ENCODE measurements at places on chromosomes 1 and 21.

- DNase-seq = no peak
Observed at GRCh38 chr1:116164604-116165368, 53.6 kb downstream of the MAB21L3 start.

DNA sequence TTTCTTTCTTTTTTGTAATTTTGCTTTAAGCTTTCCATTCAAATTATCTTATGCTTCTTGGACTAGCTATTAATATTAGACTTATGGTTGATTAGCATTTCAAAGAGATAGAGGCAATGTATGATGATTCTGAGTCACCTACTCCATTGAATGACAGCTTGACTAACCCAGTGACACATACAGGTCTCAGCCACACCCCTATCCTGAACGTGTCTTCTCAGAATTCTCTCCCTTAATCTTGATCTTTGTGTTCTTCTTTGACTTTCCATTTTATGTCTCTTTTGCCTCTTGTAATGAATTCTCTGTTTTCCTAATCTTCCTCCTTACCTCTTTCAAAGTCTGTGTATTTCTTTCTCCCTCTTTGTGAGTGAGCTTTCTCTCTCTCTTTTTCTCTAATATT is 241.1 kb downstream of the PDE4B start:
- no peak for DNase-seq

DNA sequence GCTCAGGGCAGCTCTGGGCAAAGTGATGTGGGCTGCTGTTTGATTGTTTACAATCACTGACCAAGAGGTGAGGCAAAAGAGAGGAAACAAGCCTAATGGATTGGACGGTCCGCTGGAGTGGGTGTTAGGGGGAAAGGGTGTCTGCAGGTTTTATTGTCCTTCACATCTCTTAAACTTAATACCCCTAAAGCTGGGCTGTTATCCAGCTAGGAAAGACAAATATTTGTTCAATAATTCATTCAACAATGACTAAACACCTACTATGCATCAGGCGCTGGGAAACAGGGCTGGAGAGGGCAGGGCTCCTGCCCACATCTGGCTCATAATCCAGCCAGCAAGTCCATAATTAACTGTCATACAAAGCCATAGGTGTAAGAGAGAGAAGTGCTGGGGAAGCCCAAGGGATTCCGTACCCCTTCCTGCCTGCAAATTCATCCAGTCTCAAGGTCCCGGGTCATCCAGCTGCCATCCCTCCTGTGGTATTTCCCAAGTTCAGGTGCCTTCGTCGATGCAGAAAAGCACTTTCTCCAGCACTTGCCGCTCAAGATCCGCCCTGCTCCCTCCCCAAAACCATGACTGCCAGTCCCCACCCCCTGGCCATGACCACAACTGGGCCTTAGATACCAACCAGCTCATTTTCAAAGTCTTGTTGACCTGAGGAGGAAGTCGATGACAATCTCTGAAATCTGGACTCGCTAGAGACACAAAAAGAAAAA is 10.7 kb downstream of the TMEM63A start:
- no peak for DNase-seq

- DNase-seq = peak; percentile 32
Observed at GRCh38 chr1:175268720-175269119, 76.1 kb upstream of the KIAA0040 start.

- no peak for DNase-seq
Observed at GRCh38 chr1:47696737-47697441, 259.0 kb downstream of the FOXD2 start.

GRCh38 chr1:51663105-51663504 is 46.2 kb downstream of the OSBPL9 start:
- no peak for DNase-seq

DNA sequence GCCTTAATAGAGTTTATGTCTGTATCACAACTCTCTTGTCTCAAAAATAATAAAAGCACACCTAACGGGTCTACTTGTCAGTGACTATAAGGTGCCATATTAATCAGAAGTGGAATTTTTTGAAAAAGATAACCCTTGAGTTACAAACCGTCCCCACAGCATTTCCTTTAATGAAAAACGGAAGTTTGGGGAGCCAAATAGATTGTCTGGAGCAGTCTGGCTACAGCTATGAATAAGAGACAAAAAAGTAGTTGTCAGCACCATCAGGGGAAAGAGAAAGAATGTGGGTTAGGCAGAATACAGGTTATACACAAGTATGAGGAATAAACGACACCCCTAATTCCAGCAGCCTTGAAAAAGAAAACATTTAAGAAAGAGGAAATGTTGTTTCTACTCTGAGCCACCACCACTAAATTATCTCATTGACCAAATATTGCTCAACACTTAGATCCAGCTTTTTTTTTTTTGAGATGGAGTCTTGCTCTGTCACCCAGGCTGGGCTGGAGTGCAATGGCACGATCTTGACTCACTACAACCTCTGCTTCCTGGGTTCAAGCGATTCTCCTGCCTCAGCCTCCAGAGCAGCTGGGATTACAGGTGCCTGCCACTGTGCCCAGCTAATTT is 29.4 kb upstream of the USP24 start:
- peak; percentile 51 for DNase-seq

GRCh38 chr1:145690587-145691558 is 16.3 kb downstream of the PDZK1 start:
- DNase-seq = peak; percentile 93

- DNase-seq = no peak
Observed at GRCh38 chr1:157095091-157095490, 4.5 kb downstream of the ETV3L start.

GRCh38 chr1:116031302-116031835 is 55.1 kb downstream of the SLC22A15 start:
- no peak for DNase-seq

DNA sequence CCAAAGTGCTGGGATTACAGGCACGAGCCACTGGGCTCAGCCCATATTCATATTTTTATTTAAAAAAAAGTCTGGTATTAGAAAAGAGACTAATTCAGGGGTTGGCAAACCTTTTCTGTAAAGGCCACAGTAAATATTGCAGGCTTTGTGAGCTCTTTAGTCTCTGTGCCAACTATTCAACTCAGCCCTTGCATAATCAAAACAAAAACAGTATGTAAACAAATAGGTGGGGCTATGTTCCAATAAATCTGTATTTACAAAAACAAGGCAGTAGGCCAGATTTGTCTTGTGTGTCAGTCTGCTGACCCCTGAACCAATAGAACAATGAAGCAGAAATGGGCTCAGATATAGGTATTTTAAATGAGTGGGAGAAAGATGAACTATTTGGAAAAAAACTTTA is 49.3 kb downstream of the CDC42BPA start:
- peak; percentile 39 for DNase-seq

DNA sequence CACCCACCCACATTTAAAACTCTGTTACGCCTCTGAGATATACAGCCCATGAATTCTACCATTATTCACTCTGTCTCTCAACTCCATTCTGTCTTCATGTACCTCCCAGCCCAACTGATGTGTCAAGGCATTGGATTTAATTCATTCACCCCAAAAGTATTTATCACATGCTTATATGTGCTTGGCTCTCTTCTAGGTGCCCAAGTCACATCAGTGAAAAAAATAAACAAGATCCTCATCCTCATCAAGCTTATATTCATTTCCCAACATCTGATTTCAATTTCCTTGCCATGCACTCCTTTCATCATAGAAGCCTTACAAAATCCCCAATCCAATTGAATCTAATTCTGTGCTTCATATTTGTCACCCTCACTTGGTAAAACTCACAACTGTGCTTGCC is 967.6 kb downstream of the LTN1 start:
- peak; percentile 20 for DNase-seq

DNA sequence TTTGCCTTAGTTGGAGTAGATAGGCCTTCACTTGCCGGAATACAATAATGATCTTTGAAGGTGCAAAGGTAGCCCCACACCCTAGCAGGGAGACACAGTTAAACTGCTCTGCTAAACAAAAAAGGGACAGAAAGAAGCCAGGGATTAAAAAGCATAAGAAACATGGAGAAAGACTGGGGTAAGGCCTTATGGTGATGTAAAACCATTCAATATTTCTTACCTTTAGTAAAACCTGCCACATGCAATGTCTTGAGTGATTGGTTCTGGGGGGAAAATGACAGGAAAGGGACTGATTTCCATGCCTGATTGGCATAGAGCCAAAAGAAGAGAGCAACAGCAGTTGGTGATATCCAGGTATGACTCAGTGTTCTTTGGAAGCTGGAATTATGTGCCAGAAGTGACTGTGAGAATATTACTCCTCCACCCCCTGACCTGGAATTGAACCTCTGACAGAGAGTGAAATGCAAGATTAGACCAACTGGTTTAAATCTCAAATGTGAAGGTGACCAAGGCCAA is 8.1 kb downstream of the DNASE2B start:
- peak; percentile 13 for DNase-seq

DNA sequence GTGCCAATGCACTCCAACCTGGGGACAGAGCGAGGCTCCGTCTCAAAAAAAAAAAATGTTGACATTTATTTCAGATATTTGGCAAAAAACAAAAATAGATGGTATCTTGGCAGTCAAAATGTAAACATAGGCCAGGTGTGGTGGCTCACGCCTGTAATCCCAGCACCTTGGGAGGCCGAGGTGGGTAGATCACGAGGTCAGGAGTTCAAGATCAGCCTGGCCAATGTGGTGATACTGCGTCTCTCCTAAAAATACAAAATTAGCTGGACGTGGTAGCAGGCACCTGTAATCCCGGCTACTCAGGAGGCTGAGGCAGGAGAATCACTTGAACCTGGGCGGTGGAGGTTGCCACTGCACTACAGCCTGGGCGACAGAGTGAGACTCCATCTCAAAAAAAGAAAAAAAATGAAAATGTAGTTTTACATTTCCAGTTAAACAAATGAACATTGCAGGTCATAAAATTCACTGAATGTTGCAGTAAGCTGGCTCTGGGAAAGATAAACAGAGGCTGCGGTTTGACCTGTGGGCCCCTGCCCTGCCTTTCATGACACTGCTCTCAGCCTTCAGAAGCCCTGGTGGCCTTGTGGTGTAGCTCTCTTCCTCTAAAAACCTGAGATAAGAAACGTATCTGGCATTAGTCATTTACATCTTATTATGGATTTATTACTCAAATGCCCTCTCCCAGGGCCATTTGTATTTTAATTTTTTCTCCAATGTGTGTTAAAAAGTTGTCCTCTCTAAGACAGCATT is 12.2 kb upstream of the SLC44A3 start:
- DNase-seq = no peak

DNA sequence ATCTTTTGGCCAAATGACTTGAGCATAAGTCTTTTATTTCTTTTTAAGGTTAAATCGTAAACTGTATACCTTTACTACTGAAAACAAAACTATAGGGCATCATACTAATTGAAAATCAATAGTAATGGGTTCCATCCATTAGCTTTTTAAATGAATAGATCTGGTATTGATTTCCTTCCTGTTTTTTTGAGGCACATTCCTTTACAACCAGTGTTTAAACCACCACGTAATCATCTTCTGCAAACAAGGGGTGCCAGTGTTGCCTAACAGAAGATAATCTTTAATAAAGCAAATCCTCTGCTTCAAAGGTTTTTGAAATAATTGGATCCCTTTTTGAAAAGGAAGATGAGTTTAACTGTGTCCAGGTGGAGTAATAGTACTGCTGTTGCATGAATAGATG is 48.7 kb upstream of the ANGPTL1 start:
- DNase-seq = no peak

DNA sequence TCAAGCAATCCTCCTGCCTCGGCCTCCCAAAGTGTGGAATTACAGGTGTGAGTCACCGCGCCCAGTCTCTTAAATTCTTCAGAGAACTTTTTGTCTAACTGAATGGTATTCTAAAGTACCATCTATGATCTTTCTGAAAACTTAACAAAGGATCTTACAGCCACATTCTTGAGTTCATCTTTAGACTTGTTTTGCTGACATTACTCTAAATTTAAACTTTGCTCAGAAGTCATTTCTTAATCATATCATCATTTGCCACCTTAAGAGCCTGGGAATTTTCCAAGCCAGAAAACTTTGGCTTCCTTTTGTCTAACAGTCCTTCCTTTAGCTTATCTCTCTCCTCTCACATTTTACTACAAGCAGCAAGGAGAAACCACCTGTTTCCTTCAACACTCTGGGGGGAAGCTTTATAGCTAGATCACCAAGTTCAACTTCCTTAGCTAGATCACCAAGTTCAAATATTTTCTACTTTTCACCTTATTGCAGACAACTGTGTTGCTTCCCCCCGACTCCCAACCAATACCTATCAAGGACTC is 5.4 kb upstream of the ZBTB8A start:
- DNase-seq = no peak

- DNase-seq = peak; percentile 89
Observed at GRCh38 chr1:108686614-108687313, 5.3 kb upstream of the PRPF38B start.

DNA sequence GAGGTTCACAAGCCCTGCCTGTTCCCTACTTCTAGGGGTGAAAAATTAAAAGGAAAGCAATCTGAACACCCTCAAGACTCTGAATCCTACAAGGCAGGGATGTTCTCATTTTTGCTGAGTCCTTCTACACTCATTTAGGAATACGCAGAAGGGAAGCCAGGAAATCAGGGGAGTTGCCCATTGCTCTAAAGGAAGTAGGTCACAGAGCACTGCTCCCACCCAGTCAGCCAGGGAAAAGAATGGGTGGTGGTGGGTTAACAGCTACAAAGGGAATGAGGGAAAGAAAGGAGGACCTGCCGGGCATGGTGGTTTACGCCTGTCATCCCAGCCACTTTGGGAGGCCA is 2.4 kb upstream of the CTTNBP2NL start:
- DNase-seq = peak; percentile 47

DNA sequence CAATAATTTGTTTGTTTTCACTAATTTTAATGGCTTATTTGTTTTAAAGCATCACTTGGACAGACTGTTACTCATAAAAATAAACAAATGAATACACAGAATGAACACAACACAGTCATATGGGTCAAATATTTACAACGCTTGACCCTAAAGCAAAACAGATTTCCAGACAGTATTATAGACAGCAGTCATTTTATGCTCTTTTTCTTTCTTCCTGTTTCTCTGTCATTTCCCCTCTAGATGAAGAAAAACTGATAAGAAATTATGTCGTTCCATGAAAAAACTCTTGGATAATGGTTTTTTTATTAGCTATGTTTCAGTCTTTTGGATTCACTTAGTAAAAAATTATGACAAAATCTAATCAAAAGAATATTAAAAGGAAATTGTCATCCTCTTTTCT is 297.3 kb upstream of the NEGR1 start:
- no peak for DNase-seq

GRCh38 chr1:169779970-169780369 is 14.7 kb downstream of the METTL18 start:
- no peak for DNase-seq

- DNase-seq = no peak
Observed at GRCh38 chr1:227559499-227559898, 3.9 kb upstream of the ZNF678 start.

DNA sequence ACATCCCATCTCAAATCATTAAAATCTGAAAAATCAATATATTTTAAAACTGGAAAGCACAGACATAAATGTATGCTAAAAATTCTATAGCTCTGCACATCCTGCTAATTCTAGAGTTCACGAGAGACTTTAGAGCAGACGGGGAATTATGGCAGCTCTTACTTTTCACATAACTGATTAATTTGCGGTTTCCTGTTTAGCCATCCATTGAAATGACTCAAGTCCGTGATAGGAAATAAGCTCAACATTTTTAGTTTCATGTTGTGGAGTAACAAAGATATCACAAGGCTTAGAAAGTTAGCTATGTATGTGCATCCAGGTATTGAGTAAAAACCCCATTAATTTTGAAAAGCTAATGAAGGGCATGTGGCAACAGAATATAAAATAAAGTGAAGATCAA is 123.2 kb downstream of the SMYD2 start:
- peak; percentile 69 for DNase-seq
